ENCODE measurements at places on chromosomes 13 and 19. TPM values are rescaled to one million over a fixed set of nuclear protein-coding genes. Genes with fewer than 3 reads are reported as not detected.
A peak's percentile ranks its signal among the peaks of the same experiment; 100 is the strongest.

GRCh38 chr13:108225440-108225839 lies 7.2 kb downstream of the ABHD13 start:
- no peak for DNase-seq

- DNase-seq = no peak
Observed at GRCh38 chr13:74681891-74682290, 547.7 kb upstream of the KLF12 start.

The KHSRP gene
- total RNA-seq = 240 TPM

DNA sequence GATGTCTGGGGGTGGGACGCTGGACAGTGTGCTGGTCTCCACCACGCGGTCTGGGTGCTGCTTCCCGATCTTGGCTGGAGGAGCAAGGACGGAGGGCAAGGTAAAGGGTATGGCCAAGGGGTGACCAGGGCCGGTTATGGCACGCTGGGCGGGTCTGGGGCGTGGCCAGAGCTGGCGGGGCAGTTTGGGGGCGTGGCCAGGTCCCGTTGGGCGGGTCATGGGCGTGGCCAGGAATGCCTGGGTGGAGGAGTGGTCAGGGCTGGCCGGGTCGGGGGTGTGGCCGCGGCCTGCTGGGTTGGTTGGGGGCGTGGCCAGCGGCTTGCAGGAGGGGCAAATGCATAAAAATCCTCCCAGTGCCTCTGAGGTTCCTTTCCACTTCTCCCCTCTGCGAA lies 19.2 kb downstream of the GPX4 start:
- DNase-seq = no peak

GRCh38 chr13:41668130-41668757 lies 210.9 kb downstream of the RGCC start:
- DNase-seq = no peak

- DNase-seq = no peak
Observed at GRCh38 chr19:13670846-13671245, 93.5 kb upstream of the MRI1 start.

DNA sequence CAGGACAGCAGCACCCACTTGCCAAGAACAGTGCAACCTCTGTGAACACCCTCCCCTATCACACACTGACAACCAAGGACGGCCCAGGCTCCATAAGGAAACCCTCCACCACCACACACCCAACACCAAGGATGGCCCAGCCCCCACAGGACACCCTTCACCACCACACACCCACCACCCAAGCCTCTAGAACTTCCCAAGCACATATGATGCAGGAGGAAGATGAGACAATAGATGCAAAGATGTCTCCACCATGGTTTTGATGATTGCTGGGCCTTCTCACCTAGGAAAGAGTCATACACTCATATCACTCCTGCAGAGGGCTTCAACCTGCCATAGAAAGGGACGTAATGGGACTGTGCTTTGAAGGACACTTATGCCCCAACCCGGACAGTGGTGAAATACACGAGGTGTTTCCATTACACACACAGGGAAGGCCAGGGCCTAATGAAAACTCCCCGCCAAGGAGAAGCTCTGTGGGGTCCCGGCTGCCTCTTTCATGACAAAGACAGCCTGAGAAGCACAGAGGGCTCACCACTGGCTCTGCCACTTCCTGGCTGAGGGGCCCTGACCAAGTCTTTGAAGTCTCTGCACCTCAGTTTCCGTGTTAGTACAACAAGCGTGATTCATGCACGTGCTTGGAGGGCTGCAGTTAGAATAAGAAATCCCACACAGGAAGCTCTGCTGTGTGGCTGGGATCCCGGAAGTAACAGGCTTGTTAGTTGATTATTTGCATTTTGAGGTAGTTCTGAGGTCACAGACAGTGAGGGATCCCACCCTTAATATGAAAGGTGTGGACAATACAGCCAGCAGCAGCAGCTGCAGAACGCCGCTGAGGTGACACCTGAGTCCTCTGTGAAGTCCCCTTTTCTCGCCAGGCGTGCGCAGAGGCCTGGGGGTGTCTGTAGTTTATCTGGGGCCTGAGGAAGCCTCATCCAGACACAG lies 61.9 kb upstream of the ATP12A start:
- DNase-seq = peak; percentile 78

The CEACAM7 gene
- not detected for total RNA-seq

DNA sequence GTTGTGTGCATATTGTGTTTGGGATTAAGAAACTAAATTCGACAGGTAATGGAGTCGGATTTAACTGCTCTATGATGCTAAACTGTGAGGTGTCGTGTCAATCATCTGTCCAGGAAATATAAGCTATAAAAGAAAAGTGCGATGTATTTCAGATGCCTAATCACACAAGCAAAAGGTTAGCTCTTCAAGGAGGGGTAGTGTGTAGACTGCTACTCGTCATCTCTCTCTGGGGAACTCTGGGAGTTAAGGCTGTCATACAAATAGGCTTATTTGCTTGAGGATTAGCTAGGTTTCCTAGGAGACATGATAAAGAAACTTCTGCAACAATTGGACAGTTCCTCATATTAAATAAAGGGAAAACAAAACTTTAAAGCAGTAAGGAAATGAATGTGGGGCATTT lies 462.1 kb downstream of the OLFM4 start:
- no peak for DNase-seq

DNA sequence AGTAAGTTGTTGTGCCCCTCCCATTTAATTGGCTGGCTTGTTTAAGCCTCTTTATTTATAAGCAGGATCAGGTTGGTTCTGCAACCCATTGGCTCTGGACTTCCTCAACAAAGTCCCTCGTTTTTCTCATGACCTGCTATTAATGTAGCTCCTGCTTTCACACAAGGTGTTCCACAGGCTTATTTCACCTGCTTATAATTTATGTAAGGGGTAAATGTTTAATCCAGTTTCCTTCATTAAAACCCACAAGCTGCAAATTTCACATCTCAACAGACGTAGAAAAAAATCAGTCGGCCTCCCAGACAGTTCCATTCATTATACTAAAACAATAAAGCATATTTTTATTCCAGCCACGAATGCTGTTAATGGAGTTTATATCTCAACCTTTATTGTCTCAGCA lies 86.1 kb downstream of the TBC1D4 start:
- no peak for DNase-seq

The CCDC70 gene
- not detected for total RNA-seq

- DNase-seq = no peak
Observed at GRCh38 chr19:7145494-7145893, 76.0 kb downstream of the ZNF557 start.

The CEACAM21 gene
- total RNA-seq = 24.7 TPM

GRCh38 chr13:93715866-93716265 lies 489.3 kb downstream of the GPC6 start:
- no peak for DNase-seq

- no peak for DNase-seq
Observed at GRCh38 chr13:40077396-40078027, 422.1 kb downstream of the COG6 start.

DNA sequence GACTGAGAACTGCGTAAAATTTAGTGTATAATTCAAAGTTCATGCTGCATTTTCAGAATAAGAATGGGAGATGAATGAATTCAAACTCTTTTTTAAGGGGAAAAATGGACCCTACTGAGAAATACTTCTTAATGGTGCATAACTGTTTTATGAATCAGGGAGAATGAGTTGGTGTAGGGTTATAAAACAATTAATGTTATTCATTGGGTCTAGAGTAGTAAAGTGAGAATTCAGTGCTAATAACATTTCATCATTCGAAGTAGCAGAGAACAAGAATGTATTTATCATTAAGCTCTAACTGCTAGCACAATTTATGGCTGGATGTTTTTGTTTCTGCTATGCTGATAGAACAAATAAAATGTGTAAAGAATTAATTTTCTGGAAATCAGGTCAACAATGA lies 310.2 kb downstream of the SLITRK5 start:
- DNase-seq = no peak

DNA sequence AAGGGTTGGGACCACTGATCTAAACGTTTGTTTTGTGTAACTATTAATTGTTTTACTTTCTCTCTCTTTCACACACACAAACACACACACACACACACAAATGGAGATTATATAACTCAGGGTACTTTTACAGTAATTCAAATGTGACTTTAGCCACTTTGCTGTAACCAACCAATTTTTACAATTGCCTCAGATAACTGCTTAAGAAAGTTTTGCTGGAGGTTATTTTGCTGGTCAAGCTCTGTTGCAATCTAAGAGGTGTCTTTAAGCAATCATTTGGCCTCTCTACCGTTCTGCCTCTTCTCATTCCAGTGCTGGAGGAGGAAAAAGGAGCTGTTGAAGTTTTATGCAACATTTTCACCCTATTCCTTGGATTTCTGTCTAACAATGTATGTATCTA lies 63.0 kb downstream of the TBC1D4 start:
- DNase-seq = no peak

DNA sequence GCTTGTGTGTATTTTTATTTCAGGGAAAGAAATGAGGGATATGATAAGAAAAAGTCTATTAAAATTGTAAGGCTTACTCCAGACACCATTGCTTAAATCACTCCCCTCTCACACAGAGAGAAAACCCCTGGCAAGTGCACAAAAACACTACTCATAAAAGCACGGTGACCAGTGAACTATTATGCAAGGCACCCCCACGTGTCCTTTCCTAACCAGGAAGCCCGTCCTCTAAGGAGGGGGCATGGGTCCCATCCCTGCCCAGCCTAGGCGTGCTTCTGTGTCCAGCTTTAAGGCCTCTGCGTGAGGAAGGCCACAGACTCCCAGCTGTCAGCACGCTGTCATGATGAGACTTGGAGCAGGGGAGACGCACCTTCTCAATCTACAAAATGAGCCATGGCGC lies 83.5 kb downstream of the SLC7A1 start:
- DNase-seq = no peak

DNA sequence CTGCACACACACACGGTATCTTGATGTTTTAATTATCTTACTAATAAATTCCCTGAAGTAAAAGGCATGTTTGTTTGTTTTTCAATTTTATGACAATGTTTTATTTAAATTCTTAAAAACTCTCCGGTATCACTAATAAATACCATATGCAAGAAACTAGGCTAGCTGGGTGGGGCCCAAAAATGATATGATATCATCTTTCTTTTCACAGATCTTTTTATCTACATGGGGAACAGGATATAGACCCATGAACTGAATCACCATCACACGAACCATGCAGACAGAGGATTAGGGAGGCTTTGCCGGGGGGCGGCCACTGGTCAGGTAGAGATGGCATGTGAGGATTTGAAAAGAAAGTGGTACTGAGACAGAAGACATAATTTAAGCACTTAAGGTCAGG lies 266.4 kb downstream of the ENOX1 start:
- DNase-seq = no peak

DNA sequence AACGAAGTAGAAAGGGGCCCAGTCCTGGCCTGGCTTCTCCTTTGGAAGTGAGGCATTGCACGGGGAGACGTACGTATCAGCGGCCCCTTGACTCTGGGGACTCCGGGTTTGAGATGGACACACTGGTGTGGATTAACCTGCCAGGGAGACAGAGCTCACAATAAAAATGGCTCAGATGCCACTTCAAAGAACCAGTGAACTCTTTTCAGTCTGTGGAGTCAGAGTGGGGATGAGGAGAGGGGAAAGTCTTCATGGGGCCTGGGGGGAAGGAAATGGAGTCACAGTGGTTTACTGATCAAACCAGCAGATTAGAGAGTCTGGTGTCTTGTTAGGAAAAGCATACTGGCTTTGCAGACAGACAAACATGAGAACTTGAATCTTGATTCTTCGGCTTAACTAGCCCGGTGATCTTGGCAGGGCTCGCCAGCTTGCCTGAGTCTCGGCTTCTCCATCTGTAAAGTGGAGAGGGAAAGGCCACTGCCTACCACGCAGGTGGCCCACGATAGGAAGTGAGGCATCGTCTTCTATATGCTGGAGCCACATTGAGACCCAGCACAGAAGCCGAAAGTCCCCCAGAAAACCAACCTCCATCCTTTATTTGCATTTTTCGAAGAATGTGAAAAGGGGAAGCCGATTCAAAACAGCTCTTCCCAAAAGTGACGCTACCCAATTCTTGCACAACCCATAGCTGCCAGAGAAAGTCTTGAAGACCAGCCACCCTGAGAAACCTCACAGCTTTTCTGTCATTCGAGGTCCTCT lies at the start of gene FFAR1:
FFAR1 (plus strand) TSS at position 732 of the 759 bp plus-strand sequence. CDS start 3,650 bp downstream, outside the sequence.
- DNase-seq = peak; percentile 80

DNA sequence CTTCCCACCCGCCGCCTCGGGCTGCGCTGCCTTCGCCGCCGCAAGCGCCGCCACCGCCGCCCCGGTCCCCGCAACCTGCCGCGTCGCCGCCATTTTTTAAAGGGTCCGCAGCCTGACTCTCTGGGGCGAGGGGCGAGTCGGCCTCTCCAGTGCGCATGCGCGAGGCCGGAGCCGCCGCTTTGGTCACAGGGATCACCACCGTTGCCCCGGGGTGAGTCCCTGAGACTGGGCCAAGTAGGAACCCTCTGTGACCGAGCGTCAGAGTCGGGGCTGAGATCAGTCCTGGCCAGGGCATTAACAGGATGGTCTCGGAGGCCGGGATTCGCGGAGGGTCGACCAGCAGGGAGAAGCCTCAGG lies 42.6 kb downstream of the ZNF146 start:
- no peak for DNase-seq
